ENCODE measurements at places on chromosomes 2 and 18.

DNA sequence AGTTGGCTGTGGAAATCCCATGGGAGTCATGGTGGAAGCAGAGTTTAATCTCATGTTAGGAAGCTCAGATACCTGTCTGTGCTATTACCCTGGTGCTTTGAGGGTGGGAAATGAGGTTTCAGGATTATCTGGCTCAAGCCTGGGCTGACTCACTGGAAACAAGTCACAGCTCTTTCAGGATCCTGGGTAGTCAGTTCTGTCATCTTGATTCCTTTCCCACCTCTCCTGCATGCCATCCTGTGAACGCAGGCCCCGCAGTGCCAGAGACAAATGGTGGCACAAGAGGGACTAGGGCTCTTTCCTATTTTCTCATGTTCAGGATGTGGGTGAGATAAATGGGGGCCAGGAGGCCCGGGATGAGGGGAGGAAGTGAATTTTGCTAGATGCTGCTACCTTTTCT lies 3.7 kb upstream of the FAM136A start:
- no peak for DNase-seq

DNA sequence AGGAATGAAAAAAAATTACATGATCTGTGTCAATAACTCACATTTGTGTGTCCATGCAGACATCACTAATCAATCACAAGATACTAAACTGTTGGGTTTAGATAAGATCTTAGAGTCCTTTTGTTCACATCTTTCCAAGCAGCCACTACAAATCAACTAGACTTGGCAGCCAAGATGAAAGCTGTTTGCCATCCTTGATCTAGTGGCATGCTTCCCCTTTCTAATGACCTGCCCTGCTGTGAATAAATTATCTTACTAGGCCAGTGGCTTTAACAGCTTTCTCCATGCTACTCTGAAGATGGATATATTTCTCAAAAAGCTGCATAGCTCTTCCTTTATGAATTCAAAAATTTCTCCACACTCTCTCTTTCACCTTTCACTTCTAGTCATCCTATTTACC lies 1338.0 kb upstream of the ACVR2A start:
- no peak for DNase-seq

GRCh38 chr2:108594132-108594981 lies 60.1 kb downstream of the LIMS1 start:
- DNase-seq = peak; percentile 78

DNA sequence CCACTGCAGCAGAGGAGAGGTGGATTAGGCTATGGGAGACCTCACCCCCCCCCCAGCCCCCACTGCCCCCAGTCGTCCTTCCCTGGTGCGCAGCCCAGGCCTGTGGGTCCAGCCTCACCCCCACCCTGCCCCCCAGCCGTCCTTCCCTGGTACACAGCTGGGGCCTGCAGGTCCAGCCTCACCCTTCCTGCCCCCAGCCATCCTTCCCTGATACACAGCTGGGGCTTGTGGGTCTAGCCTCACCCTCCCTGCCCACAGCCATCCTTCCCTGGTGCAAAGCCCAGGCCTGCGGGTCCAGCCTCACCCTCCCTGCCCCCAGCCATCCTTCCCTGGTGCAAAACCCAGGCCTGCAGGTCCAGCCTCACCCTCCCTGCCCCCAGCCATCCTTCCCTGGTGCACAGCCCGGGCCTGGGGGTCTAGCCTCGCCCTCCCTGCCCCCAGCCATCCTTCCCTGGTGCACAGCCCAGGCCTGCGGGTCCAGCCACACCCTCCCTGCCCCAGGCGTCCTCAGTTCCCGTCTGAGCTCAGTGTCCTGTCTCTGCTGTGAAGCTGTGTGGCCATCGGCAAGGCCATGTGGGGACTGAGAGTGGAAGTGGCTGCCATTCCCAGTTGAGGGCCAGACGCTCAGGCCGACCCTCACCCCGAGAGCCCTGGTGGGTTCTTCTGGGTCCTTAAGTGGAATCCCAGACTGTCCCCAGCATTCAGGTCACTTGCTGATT lies 86.8 kb upstream of the SNTG2 start:
- no peak for DNase-seq

GRCh38 chr2:188146888-188147287 lies 144.8 kb upstream of the GULP1 start:
- DNase-seq = no peak

DNA sequence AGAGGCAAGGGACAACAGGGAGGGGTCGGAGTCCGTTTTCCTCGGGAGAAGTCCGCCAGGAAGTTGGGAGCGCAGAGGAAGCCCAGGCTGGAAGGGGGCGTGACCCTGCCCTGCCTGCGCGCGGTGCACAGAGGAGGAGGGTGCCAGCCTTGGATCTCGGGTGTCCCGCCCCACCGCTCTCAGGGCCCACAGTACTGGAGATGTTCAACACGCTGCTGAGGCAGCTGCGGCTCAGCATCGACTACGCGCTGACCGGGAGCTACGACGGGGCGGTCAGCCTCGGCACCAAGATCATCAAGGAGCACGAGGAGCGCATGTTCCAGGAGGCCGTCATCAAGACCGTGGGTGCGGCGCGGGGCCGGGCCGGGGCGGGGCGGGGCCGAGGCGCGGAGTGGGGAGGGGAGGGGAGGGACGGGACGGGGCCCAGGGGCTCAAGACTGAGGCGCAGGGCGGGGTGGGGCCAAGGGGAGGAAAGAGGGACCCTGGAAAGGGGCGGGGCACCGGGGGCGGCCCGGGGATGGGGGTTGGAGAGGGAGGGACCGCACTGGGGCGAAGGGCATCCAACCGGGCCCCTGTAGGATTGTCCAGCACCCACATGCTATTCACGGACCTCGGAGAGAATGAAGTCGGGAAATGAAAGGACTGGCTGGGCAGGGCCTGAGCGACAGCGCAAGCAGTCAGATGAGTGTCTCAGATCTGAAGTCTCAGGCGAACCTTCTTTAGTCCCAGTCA lies 36.6 kb downstream of the POMC start:
- peak; percentile 65 for DNase-seq

DNA sequence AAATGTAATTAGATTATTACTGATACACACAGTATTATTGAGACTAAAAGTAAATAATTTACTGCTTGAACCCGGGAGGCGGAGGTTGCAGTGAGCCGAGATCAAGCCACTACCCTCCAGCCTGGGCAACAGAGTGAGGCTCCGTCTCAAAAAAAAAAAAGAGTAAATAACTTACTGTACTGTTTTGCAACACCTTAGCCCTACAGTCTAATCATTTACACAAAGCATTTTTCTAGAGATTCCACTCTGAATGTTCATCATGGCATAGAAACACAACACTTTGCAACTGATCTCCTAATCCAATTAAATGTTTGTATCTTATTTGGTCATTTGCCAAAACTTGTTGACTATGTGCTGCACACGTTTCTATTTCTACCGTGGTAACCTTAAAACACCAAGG lies 23.4 kb upstream of the RMP24 start:
- no peak for DNase-seq

GRCh38 chr2:147589127-147589526 lies 255.7 kb upstream of the ACVR2A start:
- DNase-seq = no peak

DNA sequence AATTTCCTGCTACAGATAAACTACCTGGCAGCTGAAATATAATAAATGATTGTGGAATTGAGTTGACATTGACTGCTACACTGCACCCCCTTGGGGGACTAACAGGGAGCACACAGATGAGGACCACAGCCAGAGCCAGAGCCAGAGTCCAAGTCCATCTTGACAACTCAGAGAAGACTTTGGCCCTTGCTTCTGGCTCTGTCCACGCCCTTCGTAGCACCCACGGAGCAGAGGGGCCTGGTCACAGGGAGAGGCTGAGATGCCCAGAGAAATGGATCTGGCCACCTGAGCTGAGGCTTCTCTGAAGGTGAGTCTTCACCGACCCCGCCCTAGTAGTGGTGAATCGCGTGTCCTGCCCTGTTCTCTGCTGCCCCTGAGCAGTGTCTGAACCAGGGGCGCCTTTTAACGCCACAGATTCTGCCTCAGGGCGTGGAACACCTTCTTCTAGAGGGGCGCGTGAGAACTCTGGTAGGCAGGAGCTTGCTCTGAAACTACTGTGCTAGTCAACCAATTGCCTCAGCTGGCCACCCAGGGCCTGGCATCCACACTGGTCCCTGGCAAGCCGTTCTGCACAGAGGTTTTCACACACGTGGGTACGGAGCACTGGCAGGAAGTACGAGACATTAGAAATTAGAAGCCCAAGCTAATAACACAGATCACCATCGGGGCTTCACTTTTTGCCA lies 35.7 kb upstream of the MAT2A start:
- DNase-seq = no peak

DNA sequence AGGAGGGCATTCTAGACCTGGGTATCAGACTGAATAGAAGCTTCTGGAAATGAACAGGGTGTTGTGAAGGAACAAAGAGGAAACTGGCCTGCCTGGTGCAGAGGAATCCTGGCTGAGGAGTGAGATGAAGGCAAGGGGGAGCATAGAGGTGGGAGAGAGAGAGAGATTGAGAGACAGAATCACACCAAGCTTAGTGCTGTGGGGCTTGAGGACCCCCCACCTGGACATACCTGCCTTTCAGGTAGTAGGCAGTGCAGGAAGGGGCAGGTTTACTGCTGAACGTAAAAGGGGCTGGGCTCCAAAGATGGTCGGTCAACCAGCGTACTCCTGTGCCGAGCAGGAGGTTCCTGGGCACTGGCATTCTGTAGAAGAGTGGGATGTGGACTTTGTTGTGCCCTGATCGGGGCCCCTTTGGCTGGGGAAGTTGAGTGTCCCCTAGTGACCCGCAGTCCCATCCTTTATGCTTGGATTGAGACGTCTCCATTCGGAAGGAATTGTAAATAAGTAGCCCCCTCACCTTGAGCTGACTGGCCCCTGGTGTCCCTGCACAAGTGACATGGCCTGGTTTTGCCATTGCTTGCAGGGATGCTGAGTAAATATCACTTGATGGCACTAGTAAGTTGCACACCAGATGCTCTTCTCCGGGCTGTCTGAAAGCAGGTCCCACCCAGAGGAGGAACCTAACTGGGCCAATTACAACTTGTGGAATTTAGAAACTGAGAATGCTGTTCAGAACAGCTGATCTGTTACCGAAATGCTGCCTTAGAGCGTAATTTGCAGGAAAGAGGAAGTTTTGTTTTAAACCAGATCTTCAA lies 1.4 kb downstream of the UBE2F start:
- DNase-seq = peak; percentile 97

GRCh38 chr2:28981016-28981441 lies at the start of gene TOGARAM2:
Gene TOGARAM2, plus strand, starts transcription at chr2:28981298. Its CDS starts 13,537 bp downstream, at chr2:28994835.
- no peak for DNase-seq

GRCh38 chr2:217922101-217923006 lies 80.4 kb downstream of the TNS1 start:
- no peak for DNase-seq

DNA sequence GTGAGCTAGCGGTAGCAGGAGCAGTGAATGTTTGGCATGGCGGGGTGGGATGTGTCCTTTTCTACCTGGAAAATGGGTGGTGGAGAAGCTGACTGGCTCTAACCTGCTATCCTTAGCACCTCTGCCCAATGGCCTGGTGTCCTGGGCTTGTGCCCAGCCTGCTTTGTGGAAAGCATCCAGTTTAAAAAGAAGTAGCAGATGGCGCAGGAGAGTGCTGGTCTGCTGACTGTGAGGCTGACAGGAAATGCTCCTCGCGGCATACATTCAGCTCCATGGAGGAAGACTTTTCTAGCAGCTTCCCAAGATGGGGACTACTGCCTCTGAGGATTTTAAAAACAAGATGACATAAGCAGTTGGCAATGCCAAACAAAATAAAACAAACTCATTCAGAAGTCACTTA lies 56.2 kb upstream of the LYPD6B start:
- no peak for DNase-seq

DNA sequence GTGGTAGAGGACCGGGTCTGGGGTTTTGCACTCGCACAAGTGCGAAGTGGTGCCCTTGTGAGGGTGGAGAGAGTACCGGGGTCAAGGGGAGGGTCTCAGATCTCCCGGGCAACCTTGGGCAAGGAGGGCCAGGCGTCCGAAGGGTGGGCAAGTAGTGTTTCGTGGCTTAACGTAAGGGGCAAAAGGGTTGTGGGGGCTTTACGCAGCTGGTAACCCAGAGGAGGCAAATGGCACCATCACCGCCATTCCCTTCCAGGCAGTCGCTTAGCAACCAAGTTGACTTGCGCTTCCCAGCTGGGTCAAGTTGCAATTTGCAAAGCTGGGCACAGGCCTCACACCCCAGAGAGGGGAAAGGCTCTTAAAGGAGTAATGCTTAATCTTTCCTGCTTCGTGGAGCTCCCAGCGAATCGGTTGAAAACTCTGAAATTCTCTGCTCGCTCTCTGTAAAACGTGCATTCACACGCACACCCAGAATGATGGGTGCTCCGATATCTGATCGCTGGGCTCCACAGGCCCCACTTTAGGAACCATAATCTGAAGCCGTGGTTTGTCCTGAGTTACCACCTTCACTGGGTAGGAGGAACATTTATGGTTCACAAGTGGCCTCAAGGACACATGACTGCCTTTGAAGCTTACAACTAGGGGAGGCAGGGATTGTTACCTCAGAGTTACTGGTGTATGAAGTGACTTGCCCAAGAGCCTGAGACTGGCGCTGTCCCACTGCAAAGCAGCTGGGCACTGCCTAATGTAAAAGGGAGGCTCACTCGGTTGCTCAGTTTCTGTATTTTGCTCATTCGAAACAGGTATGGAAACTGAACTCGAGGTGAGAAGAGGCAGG lies 127.9 kb downstream of the UXS1 start:
- no peak for DNase-seq

- DNase-seq = no peak
Observed at GRCh38 chr2:43341959-43342757, 115.8 kb upstream of the ZFP36L2 start.

GRCh38 chr2:40997362-40997761 lies 545.5 kb upstream of the SLC8A1 start:
- no peak for DNase-seq

DNA sequence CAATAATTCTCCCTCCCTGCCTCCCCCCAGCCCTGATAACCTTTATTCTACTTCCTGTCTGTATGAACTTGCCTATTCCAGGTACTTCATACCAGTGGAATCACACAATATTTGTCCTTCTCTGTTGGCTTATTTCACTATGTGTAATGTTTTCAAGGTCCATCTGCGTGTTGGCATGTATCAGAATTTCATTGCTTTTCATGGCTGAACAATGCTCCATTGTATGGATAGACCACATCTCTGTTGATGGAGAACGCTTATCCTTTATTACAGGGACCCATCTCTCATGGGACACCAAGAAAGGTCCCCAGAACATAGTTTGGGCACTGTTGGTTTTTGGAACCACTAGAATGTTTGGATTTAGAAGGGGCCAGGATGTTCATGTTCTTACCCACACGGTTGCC lies 40.2 kb downstream of the ATOH8 start:
- DNase-seq = no peak

DNA sequence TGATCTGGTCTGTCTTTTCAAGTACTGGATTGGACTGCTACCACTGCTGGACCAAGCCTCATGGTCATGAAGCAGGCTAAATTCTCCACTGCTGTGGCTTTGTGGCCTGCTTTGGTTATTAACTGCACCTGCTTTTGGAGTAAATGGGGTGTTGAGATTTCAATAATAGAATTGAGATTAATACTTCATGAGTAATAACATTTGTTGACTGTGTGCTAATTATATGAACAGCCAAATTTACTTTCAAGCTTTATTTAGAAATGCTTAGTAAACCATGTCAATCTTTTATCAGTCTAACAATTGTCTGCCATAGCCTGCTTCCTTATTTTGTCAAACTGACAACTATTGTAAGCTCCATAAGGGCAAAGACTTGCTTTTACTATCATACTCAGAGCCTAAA lies 27.4 kb upstream of the MTIF2 start:
- DNase-seq = no peak

- DNase-seq = no peak
Observed at GRCh38 chr18:8443505-8443904, 165.7 kb upstream of the RAB12 start.
